ENCODE measurements at places on chromosomes 2 and 18.

- no peak for DNase-seq
These were observed 80.3 kb downstream of the VSNL1 start for GRCh38 chr2:17620841-17621240.

- DNase-seq: no peak
These were observed 176.4 kb upstream of the RAB6C start for GRCh38 chr2:129803032-129803431.

GRCh38 chr2:98912221-98912851 lies 23.7 kb downstream of the CRACDL start:
- peak; percentile 29 for DNase-seq

- no peak for DNase-seq
These were observed 47.9 kb downstream of the SLC14A1 start for GRCh38 chr18:45771587-45772480.

GRCh38 chr2:74954500-74954874 lies 4.0 kb upstream of the POLE4 start:
- no peak for DNase-seq

DNA sequence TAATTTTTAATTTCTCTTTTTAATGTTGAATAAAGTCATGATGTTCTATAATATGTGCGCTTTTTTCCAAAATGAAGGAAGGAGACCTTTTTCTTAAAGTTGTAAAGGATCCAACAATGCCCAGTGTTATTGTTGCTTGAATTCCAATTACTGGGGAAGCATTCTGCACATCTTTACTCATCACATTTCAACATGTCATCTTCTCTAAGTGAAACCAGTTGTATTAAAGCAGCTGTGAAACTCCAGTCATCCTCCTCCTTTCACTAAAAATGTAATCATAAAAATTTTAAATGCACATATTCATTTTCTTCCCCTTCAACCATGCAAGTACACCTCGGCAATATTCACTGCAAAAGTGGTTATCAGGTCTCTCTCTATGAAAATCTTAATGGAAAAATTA lies 722.7 kb downstream of the TSN start:
- peak; percentile 10 for DNase-seq

DNA sequence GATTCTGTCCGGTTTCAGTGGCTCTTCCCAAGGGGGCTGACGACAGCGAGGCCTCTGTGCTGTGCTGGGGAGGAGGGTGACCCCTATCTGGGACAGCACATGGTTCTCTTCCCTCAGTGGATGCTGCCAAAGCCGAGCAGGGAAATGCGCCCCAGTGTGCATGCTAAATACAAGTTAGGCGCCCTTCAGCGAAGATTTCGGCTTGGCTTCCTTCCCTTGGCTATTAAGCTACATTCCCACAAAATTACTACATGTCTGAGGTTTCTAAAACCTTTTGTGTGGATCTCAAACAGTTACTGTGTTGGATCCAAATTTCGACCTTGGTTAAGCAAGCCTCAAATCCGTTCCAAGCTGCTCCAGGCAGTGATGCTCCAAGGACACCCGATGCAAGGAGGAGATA lies 440.3 kb downstream of the NRXN1 start:
- no peak for DNase-seq

- DNase-seq: peak; percentile 95
These were observed 61.3 kb upstream of the PGAP1 start for GRCh38 chr2:196987649-196988364.

DNA sequence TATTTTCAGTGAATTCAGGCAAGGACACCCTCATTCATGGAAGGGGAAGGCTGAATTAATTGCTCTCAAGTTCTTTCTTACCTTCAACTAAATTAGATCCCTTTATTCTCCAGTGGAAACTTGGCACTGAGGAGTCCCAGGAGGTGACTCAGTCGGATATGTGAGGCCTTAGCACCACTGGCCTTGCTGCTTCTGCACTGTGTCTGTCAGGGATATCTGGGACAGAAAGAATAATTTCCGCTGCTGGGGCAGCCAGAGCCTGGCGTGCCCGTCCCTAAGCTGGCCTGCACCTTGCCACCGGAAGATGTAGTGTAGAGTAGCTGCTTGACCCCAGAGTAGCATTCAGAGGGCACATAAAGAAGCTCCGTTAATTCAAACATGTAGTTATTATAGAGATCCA lies 53.4 kb downstream of the LIMS1 start:
- DNase-seq: no peak

DNA sequence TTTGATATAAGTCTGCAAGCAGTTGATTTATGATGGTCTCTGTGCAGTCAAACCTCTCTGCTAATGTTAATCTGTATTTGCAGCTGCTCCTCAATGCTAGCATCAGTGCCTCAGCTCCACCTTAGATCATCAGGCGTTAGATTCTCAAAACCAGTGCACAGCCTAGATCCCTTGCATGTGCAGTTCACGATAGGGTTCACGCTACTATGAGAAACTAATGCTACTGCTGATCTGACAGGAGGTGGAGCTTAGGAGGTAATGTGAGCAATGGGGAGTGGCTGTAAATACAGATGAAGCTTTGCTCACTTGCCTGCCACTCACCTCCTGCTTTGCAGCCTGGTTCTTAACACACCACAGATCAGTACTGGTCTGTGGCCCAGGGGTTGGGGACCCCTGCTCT lies 18.4 kb downstream of the RBKS start:
- no peak for DNase-seq

- peak; percentile 10 for DNase-seq
These were observed 58.6 kb upstream of the SLC25A52 start for GRCh38 chr18:31819106-31819924.

DNA sequence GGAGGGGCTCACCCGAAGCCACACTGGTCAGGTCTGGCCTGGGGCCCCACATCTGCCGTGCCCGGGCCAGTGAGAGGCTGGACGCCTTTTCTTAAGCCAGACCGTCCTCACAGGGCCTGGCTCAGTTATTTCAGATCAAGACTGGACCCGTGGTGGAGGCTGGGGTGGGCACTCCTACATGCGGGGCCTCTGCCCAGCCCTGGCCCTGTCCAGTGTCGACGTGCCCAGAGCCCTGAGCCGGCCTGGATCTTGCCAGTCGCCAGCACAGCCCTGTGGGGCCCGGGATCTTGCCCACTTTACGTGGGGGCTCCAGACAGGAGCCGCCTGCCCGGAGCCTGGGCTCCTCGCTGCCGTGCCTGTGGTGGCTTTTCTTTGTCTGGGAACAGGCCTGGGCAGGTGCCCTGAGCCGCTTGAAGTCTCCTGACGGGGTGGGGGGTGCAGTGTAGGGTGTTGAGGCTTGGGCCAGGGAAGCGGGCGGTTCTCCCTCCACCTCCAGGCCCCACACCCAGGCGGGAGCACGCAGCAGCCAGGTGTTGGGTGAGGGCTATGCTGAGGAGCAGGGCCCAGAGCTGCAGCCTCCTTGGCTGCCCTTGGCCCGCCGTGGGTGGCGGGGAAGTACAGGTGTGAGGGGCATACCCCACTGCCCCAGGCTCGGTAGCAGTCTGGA lies 6.0 kb downstream of the GPC1 start:
- no peak for DNase-seq

DNA sequence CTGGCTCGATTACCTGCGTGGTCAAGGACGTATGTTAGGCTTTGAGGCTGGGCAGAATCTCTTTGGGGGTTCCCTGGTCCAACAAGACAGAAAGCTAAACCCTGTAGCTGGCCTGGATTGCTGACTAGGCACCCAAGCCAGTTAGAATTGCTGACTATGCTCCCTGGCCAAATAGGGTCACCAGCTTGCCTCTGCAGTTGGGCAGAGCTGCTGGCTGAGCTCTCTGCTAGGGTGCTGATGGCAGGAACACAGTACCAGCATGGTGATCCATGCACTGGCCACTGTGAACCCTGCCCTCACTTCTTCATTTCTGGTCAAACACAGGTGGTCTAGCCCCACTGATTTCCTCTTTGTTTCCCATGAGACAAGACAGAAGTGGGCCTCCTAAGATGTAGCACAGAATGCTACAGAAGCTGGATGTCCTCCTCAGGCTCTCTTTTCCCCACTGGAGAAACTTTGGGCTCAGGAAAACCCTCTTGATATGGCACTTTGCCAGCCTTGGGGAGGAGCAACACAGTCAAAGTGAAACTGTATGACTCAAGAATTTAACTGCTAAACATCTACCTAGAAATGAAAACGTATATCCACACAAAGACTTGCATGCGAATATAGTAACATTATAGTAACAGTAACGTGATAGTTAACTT lies 20.8 kb downstream of the SP140L start:
- DNase-seq: no peak

DNA sequence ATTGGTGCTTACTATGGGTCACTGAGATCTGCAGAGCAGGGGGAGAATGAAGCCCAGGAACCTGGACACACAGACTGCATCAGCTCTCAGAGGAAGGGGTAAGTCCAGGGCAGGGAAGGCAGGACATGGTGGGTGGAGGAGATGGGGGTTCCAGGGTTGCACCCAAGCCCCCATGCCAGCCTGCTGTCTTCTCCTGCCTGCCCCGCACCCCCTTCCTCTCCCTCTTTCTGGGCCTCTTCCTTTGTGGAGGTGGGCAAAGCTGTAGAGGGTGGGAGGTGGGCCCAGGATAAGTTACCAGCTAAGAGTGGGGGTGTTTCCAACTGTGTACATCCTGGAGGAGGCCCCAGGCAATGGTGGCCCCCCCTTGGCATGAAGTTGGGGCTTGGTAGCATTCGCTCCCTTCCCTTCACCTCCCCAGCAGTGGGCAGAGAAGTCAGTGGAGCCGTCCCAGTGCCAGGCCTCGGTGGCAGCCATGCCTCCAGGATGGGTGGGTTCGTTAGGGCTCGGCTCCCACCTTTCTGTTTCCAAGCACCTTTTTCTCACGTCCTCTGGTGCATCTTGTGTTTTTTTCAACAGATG lies 132.2 kb downstream of the CLIP4 start:
- DNase-seq: no peak

GRCh38 chr2:157258520-157259326 lies 1.2 kb downstream of the GALNT5 start:
- DNase-seq: no peak

DNA sequence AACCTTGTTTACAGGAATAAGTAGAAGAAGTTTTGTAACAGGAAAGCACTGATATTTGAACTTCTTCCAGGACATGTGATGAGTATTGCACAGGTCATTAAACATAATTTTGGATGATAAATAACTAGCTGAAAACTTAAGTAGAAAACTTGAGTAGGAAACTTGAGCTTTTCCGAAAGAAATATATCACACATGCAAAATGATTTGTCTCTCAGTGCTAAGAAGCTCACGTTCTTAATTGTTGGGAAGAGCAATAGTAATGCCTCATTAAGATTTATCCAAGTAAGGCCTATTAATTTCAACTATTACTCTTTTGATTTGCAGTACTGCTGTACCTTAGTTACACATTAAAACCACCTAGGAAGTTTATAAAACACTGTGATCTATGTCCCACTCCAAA lies 1921.9 kb upstream of the LRRTM1 start:
- DNase-seq: no peak

GRCh38 chr2:99810225-99810624 lies 320.4 kb upstream of the REV1 start:
- DNase-seq: no peak

- DNase-seq: peak; percentile 4
These were observed 47.0 kb upstream of the TGIF1 start for GRCh38 chr18:3402982-3403451.

GRCh38 chr18:72910045-72910444 lies 42.3 kb upstream of the NETO1 start:
- DNase-seq: no peak

- no peak for DNase-seq
These were observed 1343.0 kb upstream of the SLC39A10 start for GRCh38 chr2:194314042-194314441.

DNA sequence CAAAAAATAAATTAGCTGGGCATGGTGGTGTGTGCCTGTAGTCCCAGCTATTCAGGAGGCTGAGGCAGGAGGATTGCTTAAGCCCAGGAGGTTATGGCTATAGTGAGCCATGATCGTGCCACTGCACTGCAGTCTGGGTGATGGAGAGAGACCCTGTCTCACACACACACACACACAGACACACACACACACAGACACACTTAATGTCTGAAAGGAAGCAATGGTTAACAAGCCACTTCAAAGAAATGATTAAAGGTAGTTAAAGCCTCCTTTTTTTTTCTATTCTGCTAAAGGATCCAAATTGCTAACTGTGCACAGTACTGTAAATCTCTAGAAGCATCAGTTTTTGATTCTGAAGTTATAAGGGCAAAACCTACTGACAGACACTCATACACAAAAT lies 211.1 kb downstream of the TMEM163 start:
- DNase-seq: no peak

- DNase-seq: no peak
These were observed 96.4 kb downstream of the C1QL2 start for GRCh38 chr2:119062179-119062578.

DNA sequence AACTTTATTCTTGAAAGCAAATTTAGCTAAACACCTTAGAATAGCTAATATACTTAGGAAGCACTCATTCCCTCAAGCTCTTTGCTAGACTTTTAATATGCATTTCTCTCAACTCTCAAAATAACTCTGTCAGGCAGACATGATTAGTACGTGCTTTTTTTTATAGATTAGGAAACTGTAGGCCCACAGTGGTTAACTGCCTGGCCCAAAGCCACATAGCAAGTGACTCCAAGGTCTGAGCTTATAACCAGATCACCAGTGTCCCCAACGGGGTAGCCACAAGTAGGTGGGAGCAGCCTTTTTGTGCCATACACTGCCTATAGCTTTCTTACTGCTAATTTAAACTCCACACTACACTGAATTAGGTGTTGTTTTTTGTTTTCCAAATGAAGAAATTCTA lies 576.8 kb downstream of the METTL4 start:
- no peak for DNase-seq

DNA sequence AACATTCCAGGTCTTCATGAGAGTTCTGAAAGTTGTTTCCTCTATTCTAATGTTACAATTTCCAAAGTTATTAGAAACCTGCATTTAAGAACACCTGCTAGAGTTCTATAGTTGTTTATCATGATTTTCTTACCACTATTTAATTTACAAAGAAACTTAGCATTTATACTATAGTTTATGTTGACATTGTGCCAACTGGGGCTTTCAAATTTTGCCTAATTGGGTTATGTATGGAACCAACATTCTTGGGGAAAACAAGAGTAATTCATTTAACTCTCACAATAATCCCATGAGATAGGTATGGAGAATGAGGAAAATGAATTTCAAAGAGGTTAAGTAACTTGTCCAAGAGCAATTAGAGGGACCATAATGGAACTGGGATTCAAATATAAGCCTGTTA lies 28.8 kb upstream of the ADCYAP1 start:
- DNase-seq: no peak

DNA sequence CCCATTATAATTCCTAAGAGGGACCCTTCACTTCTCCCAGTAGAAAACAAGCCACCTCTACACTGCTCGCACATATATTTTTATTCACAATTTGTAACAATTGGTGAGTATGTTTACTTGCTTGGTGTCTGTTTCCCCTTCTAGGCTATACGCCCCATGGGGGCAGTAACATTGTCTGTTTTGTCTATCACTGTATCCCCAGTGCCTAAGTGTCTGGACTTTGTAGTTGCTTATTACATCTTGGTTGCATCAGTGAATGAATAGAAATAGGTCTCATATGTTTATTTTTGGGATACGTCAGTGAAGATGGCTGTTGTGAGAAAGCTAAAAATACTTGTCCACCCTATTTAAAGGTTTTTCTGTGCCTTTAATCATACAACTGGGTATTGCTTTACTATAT lies 87.4 kb upstream of the ITGB6 start:
- DNase-seq: no peak

GRCh38 chr2:174841350-174841749 lies 77.1 kb upstream of the CHRNA1 start:
- no peak for DNase-seq

GRCh38 chr2:68767031-68767961 lies 32.7 kb downstream of the ARHGAP25 start:
- DNase-seq: no peak
